ENCODE measurements at places on chromosomes 16 and 17. TPM values are rescaled to one million over a fixed set of nuclear protein-coding genes. Genes with fewer than 3 reads are reported as not detected.

GRCh38 chr16:77894162-77894561 is 105.8 kb downstream of the VAT1L start:
- DNase-seq = no peak

GRCh38 chr16:87979352-87979751 is 28.1 kb downstream of the BANP start:
- DNase-seq = no peak

The OR3A3 gene
- not detected for polyA plus RNA-seq

The RPGRIP1L gene
- 3.8 TPM for polyA plus RNA-seq

GRCh38 chr16:64754279-64754678 is 367.6 kb downstream of the CDH11 start:
- no peak for DNase-seq

- DNase-seq = no peak
Observed at GRCh38 chr16:22373662-22374310, 633 bp downstream of the CDR2 start.

- no peak for DNase-seq
Observed at GRCh38 chr16:66508914-66509496, 40.9 kb downstream of the TK2 start.

The CCL16 gene
- not detected for polyA plus RNA-seq

DNA sequence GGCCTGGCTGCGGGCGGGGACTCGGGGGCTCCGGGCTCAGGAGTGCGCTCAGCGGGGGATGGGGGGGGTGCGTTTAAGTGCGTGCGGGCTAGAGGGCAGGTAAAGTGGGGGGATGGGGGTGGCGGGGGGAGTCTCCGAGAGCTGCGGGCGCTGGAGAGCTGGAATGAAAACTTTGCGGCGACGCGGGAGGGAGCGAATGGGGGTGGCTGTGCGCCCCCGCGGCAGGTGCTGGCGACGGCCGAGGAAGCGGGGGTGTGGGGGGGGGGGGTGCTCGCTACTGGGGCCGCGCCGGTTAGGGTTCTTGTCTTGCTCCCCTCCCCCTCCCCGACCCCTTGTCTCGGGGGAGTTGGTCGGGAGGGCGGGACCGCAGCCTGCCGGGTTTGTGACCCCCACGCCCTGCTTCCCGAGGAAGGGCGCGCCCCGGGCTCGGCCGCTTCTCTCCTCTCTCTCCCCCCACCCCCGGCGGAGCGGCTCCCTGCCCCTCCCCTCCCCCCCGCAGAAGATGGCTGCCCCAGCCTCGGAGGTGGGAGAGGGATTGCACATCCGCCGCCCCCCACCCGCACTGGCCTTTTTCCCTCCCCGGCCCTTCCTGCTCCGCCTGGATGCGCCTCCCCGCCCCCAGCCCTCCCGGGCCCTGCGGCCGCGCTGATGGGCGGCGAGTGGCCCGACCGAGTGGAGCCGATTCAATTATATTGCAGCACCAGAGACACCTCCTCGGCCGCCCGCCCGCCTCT is 649 bp downstream of the GSE1 start:
- DNase-seq = no peak

The NPIPA2 gene
- polyA plus RNA-seq = 0.55 TPM

- no peak for DNase-seq
Observed at GRCh38 chr17:30308406-30308805, 16.7 kb upstream of the BLMH start.

All from foreskin keratinocyte (primary cell).